ENCODE measurements at places on chromosomes 3 and 15.
A peak's percentile ranks its signal among the peaks of the same experiment; 100 is the strongest.

DNA sequence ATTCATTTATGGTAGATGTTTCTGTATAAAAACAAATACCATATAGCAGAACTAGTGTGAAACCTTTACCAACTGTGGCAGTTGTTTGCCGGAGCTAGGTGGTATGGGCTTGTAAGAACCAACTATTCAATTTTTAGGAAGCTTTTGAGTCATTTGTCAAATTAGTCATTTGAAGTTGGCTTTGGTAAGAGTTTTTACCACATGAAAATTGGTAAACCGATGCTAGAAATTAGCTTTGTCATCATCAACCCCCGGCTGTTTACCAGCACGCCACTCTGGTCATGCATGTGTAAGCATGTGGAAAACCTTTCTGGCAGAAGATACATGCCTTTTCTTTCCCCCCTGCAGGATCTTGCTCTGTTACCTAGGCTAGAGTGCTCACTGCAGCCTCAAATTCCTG, 63.3 kb downstream of the IL1RAP start:
- DNase-seq: no peak

- no peak for DNase-seq
Measured at GRCh38 chr3:190989218-190989617, 126.7 kb upstream of the GMNC start.

DNA sequence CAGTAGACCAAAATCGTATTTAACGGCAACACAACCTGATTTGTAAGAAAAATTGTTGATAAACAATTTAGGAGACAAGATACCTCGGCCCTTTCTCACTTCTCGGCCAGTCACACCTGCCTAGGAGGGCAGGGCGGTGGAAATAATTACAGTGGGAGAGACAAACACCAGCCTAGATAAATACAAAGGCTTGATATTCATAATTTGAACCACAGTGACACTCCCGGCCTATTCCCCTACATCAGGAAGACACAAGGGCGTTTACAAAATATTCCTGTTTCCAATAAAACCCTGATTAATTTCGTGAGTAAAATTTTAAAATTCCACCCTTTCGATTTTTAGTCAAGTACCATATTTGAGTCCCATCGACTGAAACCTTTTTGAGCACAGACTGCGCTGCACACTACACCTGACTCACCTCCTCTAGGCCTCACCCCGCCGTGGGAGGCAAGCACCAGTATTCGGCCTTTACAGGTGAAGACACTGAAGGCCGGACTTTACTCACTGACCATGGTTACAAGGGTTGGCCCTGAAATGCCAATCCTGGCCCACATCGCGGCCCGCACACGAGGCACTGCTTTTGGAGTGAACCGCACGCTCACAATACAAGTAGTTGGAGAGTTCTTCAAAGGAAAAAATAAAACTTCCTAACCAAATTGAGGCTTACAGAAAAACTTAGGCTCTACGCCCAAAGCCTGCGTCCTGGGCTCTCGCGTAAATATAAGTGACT, 794 bp downstream of the ARPP19 start:
- peak; percentile 29 for DNase-seq

GRCh38 chr15:78859971-78860719, 12.5 kb upstream of the MORF4L1 start:
- peak; percentile 84 for DNase-seq

DNA sequence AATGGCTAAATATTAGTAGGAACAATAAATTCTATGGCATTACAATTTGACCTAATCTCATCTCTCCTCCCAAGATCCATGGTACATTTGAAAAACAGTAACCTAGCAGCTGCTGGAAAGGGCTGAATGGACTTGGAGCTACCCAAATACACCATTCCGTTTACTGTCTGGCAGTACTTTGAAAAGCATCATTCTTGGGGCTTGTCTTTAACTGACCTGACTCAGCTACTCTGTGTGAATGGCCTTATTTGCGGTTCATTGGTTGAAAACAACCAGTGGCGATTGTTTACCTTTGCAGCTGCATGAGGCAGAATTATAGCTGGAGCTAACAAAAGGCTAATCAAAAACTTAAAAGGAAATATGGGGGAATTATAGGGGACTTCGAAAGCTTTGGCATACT, 311.2 kb upstream of the MCTP2 start:
- no peak for DNase-seq

GRCh38 chr3:124492824-124493223, 237.4 kb upstream of the UMPS start:
- no peak for DNase-seq

DNA sequence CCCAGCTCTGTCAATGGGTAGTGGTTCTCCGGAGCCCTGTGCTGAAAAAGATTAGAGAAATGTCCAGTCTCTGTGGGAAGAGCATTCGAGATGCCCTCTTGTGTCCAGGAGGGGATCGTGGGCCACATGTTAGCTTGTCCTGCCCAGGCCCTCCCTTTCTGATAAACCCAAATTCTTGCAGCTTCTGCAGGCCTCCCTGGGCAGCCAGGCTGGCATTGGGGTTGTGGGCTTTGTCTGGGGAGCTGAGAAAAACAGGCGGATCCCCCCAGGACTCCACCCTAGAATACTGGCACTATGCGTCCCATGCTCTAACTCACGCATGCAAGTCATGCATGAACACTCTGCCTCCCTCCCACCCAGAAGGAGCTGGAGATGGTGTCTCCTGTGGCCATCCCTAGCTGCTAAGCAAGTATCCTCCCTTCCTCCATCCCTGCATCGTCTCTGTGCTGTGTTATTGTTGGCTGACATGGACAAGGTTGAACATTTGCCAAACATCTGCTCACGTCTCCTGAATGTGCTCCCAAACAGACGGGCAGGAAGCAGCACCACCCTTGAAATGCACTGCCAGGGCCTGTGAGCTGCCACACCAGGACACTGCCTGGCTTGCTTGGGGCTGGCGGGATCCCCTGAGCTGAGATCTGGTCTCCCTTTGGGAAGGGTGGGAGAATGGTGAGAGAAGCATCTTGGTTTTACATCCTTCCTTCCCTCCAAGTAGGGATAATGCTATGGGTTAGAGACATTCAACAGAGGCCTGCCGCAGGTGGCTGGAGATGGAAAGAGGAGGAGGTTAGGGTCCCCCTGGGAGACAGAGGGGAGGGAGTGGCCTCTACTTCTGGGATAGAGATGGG, 26.5 kb downstream of the CFAP161 start:
- DNase-seq: no peak

DNA sequence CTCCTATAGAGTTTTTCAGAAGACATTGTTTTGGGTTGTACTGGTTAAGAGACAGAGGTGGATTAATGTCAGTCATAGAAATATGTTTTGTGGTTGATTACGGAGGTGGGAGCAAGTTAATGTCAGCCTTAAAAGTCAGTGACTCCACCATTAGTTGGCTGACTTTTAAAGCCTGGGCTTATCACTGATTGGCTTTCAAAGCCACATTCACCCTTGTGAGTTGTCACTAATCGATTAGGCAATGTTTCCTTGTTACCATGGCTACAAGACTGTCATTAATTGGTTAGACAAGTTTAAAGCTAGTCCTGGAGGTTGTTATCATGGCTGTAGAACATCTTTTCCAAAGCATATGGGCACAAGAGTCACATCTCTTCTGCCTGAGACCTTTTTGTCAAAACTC, 73.0 kb downstream of the NEO1 start:
- no peak for DNase-seq

DNA sequence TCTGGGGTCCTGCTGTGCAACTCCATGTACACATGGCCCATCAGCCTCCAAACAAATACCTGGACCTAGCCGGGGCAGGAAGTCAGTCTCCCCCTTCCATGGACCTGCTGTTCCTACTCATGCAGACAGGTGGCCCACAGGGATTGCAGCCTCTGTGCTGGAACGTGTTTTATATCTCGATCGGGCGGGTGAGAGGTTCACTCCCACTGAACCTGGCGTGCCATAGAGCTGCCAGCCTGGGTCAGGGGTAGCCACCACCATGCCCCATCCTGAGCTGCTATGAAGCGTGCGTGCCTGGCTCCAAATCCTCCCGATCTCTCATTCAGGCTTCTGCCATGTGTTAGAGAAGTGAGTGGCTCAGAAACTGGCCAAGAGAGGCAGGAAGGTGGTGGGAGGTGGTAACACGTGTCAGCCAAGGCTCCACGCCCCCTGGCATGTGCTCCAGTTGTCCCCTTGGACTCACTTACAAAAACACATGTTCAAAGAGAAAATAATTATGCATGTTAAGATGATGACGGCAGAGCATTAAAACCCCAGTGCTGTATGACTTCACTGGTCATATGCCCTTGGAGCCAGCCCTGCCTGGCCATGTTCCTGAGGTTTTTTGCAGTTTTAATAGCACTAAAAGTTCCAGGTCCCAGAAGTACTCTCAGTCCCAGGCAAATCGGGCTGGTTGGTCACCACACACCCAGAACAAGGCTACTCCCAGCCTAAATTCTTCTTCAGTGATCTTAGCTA, 30.6 kb downstream of the CTSH start:
- DNase-seq: peak; percentile 46

DNA sequence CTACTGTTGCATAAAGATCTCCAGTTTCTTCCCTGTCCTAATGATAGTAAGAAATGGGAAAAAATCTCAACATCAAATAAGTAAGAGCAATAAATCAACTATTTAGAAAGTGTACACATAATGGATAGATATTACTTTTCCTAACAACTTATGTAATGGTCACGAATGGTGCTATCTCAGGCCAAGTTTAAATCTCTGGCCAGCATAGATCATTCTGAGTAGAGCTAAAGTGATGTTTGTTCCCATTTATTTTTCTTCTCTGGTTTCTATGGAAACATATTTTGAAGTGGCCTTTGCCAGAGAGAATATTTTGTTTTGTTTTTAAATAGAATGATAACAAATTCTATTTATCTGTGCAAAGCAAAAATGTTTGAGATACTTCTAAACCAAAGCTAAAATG, 249.7 kb upstream of the TTC14 start:
- DNase-seq: no peak

DNA sequence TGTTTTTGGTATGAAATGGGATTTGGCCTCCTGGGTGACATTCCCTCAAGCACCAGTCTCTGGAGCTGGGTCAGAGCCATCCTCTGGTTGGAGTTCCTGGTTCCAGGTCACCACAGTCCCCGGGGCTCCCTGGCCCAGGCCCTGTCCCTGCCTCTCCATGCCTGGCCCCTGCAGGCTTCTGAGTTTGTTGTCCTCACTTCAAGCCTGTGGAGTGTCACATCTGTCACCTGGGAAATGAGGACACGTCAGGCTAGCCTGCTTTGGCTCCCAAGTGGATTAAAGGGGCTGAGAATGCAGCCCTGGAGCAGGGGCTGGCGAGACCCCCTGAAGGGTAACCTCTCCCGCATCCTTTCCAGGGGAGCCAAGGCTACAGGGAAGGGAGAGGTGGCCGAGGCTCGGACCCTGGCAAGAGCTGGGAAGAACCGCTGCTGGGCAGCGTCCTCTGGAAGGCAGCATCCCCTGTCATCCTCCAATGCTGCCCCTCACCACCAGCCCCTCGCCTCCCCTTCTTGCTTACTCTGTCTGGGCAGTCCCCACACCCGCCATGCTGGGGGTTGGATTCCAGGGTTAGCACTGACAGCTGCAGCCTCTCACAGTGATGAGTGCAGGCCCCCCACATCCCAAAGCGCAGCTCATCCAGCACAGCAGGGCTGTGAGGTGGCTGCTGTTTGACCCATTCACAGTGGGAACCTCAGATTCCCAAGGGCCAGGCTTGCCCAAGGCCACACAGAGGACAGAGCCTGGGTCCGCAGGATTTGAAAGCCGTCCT, 75.5 kb upstream of the IQSEC1 start:
- DNase-seq: no peak

DNA sequence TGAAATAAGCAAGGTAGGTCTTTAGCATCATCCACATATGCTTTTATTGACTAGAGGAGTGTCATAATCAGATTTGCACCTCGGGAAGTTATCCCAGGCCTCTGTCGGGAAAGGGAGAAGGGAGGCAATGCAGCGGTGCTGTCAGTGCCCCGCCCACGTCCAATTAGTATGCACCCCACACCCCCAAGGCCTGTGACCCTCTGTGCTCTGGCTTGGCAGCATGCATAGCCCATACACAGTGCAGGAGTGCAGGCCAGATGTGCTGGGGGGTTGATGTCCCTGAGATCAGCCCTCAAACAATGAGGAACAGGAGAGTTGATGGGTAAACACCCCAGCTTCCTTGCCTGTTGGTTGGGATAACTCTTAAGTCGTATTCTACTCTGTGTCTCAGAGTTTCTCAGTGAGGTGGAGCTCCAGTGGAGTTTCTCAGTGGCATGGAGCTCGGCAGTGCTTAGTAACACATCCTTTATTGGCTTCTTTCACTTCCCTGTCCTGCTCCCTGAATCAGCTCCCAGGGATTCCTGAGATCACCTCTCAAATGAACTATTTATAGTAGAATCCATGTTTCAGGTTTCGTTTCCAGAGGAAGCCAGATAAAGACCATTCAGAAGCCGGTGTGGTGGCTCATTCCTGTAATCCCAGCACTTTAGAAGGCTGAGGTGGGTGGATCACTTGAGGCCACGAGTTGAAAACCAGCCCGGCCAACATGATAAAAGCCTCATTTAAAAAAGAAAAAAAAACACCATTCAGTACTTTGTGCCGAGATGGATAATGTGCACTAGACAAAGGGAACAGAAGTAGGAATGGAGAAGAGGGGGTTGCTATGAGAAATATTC, 26.7 kb upstream of the NDUFB4 start:
- no peak for DNase-seq

GRCh38 chr3:37701734-37702433, 159.8 kb upstream of the CTDSPL start:
- DNase-seq: no peak

- no peak for DNase-seq
Measured at GRCh38 chr3:14301558-14301957, 100.8 kb upstream of the SLC6A6 start.

GRCh38 chr15:61558172-61559136, 329.4 kb upstream of the RORA start:
- DNase-seq: no peak

DNA sequence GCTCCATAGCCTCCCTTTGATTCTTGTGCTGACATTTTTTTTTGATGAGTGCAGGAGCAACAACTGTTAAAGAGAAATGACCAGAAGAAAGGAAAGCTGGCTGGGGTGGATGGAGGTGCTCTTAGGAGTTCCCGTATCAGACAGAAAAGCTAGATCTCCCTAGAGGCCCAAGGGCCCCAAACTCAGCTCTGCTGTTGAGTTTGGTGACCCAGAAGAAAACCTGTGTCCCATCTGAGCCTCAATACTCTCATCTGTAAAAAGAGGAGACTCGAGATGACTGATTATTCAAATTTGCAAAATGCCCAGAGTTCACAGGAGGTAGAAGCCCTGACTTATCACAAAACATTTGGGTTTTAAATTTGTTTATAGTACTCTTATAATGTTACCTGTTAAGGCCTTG, 142.4 kb downstream of the TIGIT start:
- no peak for DNase-seq

- no peak for DNase-seq
Measured at GRCh38 chr3:16395212-16395611, 118.3 kb downstream of the RFTN1 start.

GRCh38 chr15:60362321-60363086, 35.3 kb downstream of the ANXA2 start:
- no peak for DNase-seq

GRCh38 chr15:37053166-37053565, 47.2 kb downstream of the MEIS2 start:
- DNase-seq: no peak

DNA sequence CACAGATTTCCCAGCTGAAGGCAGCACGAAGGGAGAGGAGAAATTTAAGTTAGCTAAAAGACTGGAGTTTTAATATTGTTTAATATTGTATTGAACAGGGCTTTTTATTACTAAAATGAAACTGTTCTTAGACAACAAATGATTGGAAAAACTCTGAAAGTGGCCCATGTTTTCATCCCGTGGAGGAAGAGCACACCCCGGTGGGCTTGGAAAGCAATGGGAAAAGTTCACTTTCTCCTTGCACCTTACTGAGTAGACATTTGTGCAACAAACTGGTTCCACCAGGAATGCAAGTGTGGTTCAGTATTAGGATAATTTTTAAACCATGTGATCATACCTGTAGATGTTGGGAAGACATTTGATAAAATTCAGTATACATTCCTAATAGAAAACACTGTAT, 8.2 kb upstream of the ESYT3 start:
- peak; percentile 8 for DNase-seq
